ENCODE measurements at places on chromosomes 12 and 14.
A peak's percentile ranks its signal among the peaks of the same experiment; 100 is the strongest.

DNA sequence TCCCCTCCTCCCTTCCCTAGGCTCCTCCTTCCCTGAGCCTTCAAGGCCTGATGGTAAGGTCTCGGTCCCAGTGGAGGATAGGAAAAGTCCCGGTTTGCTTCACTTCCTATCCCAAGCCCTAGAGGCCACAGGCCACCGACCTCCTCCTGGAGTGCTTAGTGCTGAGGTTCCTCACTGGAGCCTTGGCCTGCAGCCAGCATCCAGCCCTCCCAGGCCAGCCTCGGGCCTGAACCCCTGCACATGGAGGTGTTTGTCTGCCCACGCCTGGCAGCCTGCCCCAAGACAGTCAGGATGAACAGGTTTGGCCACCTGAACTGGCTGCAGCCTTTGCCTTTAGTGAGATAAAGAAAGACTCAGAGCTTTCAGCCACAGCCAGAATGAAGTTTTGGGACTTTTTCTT lies 15.8 kb upstream of the KRT7 start:
- no peak for DNase-seq

DNA sequence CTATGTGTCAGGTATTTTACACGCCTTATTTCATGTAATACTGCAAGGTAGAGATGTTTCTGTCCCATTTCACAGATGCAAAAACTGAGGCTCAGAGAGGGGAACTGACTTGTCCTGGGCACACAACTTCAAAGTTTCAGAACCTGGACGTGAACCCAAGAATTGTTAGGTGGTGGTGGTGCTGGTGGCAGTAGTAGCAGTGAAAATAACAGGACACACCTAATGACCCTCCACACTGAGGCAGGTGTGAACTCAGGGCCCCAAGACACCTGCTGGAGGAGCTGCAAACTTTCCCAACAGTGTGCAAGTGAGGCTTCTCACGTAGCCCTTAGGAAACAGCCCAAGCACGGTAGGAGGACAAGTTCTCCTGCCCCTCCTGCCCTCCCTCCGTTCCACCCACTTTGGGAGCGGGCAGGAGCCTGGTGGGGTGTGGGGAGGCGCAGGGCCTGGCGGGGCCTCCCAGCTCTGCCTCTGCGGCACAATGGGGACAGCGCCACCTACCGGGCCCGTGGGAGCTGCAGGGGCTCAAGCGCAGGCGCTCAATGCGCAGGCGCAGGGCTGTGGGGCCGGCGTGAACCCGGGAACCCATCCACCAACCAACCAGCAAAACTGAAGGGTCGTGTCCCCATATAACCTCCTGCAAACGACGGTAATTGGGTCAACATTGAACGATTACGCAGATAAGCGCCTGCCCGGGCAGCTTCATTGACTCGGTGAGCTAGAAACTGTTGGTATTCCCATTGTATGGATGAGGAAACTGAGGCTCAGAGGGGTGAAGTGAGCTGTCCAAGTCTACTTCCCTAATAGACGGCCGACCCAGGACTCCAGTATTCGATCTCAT lies 12.0 kb upstream of the TRPV4 start:
- peak; percentile 83 for DNase-seq

GRCh38 chr12:65962036-65962430 lies 137.8 kb downstream of the HMGA2 start:
- DNase-seq = no peak

DNA sequence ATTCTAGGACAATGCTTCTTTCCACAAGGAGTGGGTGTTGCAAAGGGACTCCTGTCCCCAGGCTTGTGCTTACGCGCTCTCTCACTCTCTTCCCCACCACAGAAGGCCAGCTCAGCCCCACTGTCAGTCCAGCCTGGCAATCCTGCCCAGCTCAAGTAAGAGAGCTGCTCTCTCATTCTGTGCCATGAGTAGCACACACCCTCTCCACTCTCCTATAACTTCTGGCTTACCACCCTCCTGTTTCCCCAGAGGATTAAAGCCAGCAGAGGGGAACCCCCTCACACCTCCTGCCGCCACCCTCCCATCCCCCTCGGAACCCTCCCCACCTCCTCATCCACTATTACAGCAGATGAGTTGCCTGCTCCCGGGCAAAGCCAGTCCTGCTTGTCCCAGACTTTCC lies 17.1 kb downstream of the NCKAP5L start:
- DNase-seq = peak; percentile 49

DNA sequence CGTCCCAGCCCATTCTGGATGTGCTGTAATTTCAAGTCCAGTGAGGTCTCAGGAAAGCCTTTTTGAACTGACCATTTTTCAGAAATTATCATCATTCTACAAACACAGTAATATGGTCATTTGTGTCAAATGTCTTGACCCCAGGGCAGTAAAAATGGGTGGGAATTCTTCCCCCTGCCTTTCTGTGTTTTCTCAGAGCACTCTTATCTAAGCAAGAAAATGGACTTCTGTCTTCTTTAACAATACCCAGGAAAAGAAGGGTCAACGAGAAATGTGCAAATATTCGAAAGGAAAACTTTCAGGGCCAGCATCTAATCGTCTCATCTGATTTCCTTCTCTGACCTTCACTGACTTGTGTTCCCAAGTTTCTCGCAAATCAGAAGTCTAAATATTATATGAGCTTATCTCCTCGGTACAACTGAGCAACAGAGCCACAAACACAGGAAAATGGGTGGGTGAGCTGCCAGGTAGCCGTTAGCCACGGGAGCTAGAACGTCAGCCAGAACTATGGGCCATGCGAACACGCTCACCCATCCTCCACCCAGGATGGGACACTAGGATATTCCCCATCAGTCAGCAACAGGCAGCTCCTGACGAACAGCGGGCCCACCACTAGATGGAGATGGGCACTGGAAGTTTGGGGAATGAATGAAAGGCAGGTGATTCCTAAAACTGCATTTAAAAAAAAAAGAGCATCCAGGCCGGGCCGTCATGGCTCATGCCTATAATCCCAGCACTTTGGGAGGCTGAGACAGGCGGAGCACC lies 57.1 kb downstream of the VWF start:
- peak; percentile 78 for DNase-seq

GRCh38 chr12:94659346-94659930 lies 9.1 kb upstream of the TMCC3 start:
- DNase-seq = no peak
